ENCODE measurements at places on chromosomes 7 and 10. TPM values are rescaled to one million over a fixed set of nuclear protein-coding genes. Genes with fewer than 3 reads are reported as not detected.

OPN1SW gene
- total RNA-seq = not detected

- DNase-seq = no peak
Observed at GRCh38 chr7:39754326-39755120, 131.2 kb downstream of the RALA start.

CTNNA3 gene
- 26.1 TPM for total RNA-seq

DNA sequence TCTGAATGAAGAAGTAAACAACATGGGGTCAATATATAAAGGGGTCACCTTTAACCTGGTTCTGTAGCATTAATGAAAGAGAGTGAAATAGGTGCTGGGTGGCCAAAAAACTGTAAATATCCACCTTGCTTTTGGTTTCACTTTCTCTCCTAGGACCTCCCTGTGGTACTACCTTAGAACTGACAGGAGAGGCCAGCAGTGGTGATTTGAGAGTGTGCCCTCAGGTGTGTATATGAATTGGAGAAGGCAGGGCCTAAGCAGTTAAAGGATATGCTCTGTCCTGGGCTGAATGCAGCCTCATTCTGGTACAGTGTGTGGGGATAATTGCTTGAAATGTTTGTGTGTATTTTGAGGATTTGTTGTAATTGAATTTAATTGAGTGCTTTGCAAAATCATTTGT is 62.0 kb downstream of the BBS9 start:
- DNase-seq = no peak

DNA sequence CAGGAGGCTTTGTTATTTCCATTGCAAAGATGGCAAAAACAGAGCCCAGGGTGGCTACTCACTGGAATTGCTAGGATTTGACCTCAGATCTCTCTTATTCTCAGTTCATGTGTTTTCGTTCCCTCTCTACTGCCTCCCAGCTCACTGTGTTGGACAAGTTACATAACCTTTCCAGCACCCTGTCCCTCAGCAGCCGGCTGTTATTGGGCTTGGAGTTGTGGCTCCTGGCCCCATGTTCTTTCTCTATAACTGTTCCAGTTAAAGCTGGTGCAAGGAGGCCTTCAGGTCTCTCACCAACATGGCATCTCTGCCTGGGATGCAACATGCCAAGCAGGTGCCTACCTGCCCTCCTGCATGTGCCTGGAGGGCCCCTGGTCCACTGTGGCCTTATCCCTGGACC is 56.8 kb downstream of the LRRC18 start:
- no peak for DNase-seq

NAT16 gene
- not detected for total RNA-seq

- DNase-seq = no peak
Observed at GRCh38 chr10:34648919-34649318, 166.2 kb downstream of the PARD3 start.

PNLIPRP3 gene
- not detected for total RNA-seq

ANKRD2 gene
- total RNA-seq = 0.69 TPM

DNA sequence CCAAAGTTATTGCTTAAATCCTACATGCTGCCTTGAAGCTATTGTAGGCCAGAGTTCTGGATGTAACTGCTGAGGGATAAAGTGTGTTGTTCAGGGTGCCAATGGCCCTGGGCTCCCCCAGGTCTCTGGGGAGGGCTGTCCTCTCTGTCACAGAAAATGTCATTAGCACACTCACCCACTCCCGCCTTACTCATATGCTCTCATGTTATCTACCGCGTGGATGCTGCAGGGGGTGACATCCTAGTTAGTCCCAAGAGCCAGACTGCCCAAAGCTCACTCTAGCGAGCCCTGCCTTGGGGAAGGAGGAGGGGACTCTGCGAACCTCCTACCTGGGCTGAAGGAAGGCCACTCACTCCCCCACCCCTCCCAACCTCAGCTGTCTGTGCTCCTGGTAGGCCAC is 122.5 kb downstream of the FRMD4A start:
- no peak for DNase-seq

DNA sequence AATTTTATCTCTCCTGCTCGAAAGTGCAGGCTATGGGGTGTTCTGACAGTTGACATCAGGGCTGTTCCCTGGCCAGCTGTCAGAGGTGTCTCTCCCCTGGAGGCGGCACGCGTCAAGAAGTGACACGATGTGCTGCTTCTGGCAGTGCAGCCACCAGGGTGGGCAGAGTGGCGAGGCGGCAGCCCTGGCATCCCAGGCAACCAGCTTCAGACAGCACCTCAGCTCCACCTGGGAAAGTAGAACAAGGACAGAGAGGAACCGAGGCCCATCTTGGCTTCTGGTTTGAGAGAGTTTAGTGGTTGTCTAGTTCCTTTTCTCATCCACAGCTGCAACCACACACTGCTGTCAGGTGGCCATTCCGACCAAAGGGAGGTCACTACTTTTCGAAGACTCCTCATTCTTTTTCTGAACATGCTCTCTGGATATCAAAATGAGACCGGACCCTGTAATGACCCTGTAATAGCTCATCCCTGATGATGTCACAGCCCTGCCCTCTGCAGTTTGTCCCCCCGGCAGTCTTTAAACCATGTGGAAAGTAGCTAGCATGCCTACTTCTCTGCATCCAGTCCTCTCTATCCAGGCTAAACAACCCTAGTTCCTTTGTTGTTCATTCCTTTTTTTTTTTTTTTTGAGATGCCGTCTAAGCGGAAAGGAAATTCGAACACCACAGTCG is 381.0 kb upstream of the NRP1 start:
- DNase-seq = no peak

DNA sequence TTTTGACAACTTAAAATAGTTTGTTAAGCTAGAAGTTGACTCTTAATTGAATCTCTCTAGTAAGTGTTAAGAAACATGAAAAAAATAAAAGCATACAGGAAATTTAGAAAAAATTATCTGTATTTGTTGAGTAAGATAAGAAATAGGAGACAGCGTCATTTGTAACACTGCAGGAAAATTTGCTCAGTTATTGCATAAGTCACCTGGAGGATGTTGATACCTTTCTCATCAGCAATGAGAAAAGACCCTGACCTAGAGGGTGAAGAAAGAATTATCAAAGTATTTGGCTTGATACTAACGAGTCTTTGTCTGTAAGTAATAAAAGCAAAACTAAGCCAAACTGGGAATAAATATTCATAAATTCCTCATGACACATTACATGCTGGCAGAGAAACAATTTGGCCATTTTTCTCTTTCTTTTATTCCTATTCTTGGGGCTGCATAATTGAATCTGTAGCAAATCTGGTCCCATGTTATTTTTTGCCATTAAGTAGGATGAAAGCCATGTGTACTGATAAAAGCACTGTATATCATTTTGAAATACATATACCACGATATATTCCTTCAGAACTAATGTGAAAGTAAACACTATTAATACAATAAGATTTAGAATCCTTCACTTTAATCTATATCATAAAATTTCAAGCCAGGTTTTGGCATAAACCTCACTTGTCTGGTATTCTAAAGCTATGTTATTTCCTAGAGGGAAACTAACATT is 362.8 kb downstream of the THSD7A start:
- DNase-seq = no peak

TMEM168 gene
- total RNA-seq = 84.2 TPM

BICC1 gene
- 45.3 TPM for total RNA-seq

ATP6V0E2 gene
- total RNA-seq = 8.2 TPM

CRYGN gene
- total RNA-seq = 0.16 TPM

GRCh38 chr10:90138844-90139243 is 437.5 kb downstream of the KIF20B start:
- no peak for DNase-seq

- DNase-seq = no peak
Observed at GRCh38 chr10:52984169-52984568, 211.6 kb upstream of the MBL2 start.

- DNase-seq = no peak
Observed at GRCh38 chr7:142934056-142934455, 510 bp upstream of the TRPV5 start.

DNA sequence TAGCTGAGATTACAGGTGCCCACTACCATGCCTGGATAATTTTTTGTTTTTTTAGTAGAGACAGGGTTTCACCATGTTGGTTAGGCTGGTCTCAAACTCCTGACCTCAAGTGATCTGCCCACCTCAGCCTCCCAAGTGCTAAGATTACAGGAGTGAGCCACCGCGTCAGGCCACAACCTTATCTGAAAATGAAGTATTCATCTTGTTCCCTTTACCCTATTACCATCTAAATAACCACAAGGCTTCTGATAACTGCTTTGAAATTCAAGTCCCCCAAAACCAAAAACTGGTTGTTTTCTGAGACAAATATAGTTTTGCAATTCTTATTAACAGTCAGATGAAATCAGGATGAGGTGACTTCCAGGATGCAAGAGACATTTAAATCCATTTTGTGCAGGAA is 2.4 kb downstream of the TCTN3 start:
- DNase-seq = no peak

Measured in urinary bladder (tissue), 4 donors.